ENCODE measurements at places on chromosomes 3 and 15.

- H3K27ac ChIP-seq = no peak overlapping the region
- DNase-seq = no peak
- H3K27me3 ChIP-seq = no peaks in the 10 kb centered on the region
- no peaks in the 10 kb centered on the region for H3K36me3 ChIP-seq
- no peaks in the 10 kb centered on the region for H3K4me1 ChIP-seq
Observed at GRCh38 chr3:55947406-55947805, 460.3 kb upstream of the WNT5A start.

- no peak overlapping the region for H3K27ac ChIP-seq
- H3K4me1 ChIP-seq = peaks cover 4% of the 10 kb centered on the region
- no peak for DNase-seq
- H3K27me3 ChIP-seq = no peaks in the 10 kb centered on the region
Observed at GRCh38 chr3:31862666-31863279, 118.3 kb downstream of the OSBPL10 start.

DNA sequence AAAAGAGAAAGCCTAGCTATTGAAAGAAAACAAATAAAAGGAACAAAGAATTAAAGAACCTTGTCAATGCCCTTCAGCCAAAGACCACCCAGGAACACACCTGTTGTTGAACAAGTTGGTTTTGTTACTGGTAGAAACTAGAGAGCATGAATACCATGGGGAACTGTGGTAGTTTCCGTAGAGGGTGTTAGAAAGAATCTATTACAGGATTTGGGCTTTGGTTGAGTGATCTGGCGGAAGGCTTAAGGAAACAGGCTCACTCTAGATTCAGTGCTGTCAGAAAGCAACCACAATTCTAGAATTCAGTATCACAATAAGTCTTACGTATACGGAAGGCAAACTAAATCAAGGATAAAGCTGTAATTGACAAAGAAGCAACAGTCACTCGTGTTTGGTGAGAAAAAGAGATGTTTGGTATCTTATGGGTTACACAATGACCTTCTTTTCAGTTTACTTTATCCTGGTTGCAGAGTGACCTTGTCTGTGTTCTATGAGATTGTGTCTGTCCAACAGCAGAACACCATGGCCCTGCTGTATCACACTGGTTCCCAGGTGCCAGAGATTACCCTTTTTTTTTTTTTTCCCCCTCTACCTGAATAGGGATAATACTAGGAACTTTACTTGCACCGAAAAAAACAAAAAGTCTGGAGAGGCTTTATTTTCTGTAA is 265.9 kb downstream of the SHQ1 start:
- H3K36me3 ChIP-seq = no peaks in the 10 kb centered on the region
- DNase-seq = no peak
- H3K27ac ChIP-seq = no peak overlapping the region
- H3K4me1 ChIP-seq = peaks cover 12% of the 10 kb centered on the region

DNA sequence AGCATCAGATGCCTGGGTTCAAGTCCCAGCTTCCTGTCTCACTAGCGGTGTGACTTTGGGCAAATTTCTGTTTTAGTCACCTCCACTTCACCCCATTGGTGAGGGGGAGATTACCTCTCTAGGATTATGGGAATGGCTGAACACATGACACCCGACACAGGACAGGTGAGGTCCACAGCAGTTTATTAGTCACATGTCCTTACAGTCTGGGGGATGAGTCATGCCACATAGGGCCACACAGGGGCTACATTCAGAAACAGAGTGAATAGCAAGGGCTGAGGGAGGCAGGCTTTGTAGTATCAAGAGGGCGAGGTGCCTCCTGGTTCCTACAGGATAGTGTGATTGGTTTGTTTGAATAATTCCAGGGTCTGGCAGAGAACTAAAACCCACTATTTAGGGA is 15.2 kb upstream of the ITGA11 start:
- no peak overlapping the region for H3K4me3 ChIP-seq
- no peaks in the 10 kb centered on the region for H3K36me3 ChIP-seq
- DNase-seq = no peak
- no peak overlapping the region for H3K27ac ChIP-seq
- H3K4me1 ChIP-seq = no peaks in the 10 kb centered on the region

DNA sequence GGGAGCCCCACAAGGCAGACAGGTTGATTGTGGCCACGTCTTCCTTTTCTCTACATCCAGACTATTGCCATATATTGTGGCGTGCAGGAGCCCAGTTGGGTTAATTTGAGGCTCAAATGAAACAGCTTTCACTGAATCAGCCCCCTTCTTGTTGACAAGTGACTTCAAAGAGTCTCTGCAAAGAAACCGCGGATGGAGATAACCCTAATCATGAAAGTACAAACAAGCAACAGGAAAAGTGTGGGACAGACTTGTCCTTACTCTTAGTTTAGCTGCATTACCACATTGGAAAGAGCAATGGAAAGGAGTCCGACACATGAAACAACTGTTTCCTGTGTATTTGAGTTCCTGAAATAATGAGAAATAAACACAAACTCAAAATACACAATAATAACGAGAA is 3.3 kb downstream of the TMEM40 start:
- peaks cover 15% of the 10 kb centered on the region for H3K27me3 ChIP-seq
- no peak for DNase-seq
- H3K4me1 ChIP-seq = peaks cover 40% of the 10 kb centered on the region
- H3K36me3 ChIP-seq = no peaks in the 10 kb centered on the region

DNA sequence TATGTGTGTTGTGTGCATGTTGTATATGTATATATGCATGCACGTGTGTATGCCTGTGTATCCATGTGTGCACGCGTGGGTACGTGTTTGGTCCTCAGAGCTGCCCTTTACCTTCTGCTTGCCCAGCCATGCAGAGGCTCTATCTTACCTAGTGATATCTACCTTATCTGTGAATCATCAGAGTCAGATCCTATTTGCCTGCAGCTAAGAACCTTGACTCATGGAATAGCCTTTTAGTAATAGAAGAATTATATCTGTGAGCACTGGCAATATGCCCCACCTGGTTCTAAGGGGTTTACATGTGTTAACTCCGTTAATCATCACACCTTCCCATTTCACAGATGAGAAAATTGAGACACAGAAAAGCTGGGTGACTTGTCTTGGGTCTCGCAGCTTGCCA is 11.0 kb downstream of the PGPEP1L start:
- DNase-seq = no peak
- H3K27ac ChIP-seq = no peak overlapping the region
- no peak overlapping the region for H3K4me3 ChIP-seq
- peaks cover 7% of the 10 kb centered on the region for H3K27me3 ChIP-seq

DNA sequence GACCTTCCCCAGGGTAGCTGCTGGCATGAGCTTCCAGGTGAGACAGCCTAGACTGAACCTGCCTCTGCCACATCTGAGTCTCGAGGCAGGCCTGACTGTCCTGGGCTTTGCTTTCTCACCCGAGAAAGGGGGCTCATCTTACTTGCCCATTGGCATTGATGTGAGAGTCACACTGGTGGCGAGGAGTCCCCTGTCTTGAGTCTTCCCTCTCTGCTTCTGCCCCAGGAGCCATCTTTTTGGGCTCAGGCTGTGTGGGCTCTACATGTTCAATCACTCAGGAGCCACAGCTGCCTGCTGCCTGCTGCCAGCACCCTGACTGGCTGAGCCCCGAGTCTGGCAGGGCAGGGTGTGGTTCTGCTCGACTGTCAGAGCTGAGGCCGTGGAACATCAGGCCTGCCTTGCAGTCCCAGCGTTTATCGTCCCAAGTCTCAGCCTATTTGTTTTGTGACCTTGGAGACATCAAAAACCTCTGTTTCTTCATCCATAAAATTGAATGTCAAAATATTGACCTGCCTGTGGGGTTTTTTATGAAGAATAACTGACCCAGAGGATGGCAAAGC is 132.5 kb downstream of the DNAJB8 start:
- no peak for DNase-seq
- H3K27ac ChIP-seq = no peak overlapping the region
- no peaks in the 10 kb centered on the region for H3K27me3 ChIP-seq
- peaks cover 3% of the 10 kb centered on the region for H3K36me3 ChIP-seq

- H3K27ac ChIP-seq = peak overlapping the region; percentile 82
- H3K36me3 ChIP-seq = no peaks in the 10 kb centered on the region
- no peaks in the 10 kb centered on the region for H3K27me3 ChIP-seq
- peak; percentile 58 for DNase-seq
Observed at GRCh38 chr3:141940194-141940776, 63.8 kb downstream of the ATP1B3 start.

DNA sequence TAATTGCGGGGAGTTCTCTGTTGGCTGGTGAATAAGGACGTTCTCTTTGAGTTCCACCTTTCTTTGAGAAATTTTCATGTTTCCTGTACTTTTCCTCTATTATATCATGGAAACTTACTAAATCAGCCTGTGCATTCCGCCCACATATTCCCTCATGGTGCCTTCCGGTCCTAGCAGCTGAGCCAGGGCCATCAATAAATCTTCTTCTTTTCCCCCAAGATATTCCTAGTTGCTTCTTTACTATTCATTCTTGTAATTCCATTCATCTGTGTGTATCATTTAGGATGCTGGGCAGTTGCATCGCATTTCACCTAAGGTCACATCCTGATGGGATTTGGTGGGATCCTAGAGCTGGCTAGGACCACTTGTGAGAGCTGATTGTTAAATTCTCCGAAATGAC is 139.2 kb downstream of the RBMS3 start:
- H3K4me3 ChIP-seq = no peak overlapping the region
- H3K36me3 ChIP-seq = no peaks in the 10 kb centered on the region
- no peak for DNase-seq
- H3K4me1 ChIP-seq = no peaks in the 10 kb centered on the region
- no peak overlapping the region for H3K27ac ChIP-seq
- H3K27me3 ChIP-seq = no peaks in the 10 kb centered on the region

GRCh38 chr3:30951826-30952225 is 57.4 kb upstream of the GADL1 start:
- no peak overlapping the region for H3K4me3 ChIP-seq
- no peak overlapping the region for H3K27ac ChIP-seq
- DNase-seq = no peak
- H3K36me3 ChIP-seq = no peaks in the 10 kb centered on the region
- H3K4me1 ChIP-seq = peaks cover 1% of the 10 kb centered on the region

GRCh38 chr3:53763353-53763752 is 82.9 kb downstream of the CHDH start:
- H3K4me1 ChIP-seq = no peaks in the 10 kb centered on the region
- no peak overlapping the region for H3K4me3 ChIP-seq
- no peaks in the 10 kb centered on the region for H3K27me3 ChIP-seq
- H3K36me3 ChIP-seq = no peaks in the 10 kb centered on the region
